GM13976 (cell line): ENCODE measurements at places on chromosomes 5 and 9.

- no peak for DNase-seq
Measured at GRCh38 chr5:111929867-111930266, 172.9 kb upstream of the NREP start.

DNA sequence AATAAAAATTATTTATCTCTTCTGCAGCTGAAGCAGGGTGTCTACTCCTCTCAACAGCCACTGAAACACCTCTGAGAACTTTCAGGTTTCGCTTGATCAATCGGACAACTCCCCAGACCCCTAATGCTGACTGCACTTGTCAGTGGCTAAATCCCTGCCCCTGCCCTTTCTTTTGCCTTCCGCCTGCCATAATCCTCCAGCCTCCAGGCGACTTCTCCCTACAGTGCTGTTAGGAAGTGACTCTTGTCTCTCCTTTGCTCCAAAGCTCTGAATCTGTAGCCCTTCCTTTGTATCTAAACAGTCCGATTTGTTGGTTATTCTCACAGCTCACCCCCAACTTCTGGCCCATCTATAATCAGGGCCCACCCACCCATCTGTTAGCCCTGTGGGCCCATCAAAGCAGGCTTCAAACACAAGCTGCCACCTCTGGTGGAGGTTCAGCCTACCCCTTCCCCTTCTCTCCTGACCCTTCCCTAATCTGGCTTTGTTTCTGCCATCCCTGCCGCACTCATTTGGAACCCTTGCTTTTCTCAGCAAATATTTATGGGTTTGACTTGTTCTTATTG is 53.7 kb upstream of the IFNK start:
- no peak for DNase-seq

- no peak for DNase-seq
Measured at GRCh38 chr5:14850419-14851049, 21.0 kb downstream of the ANKH start.

DNA sequence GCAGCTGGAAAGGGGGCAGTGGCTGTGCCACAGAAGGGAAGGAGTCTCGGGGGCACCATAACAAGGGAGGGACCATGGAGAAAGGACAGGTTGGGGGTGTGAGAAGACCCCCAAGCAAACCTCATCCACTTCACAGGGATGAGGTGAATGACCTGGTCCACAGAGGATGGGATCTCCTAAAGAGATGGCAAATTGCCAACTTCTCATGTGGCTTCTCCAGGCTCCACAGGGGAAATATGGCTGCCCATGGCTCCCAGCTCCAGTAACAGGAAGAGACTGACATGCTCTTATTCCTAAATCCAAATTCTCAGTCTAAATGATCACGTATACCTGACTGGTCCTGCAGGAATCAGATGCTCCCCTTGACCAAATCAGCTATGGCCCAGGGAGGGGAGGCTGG is 340.4 kb downstream of the SPOCK1 start:
- no peak for DNase-seq

GRCh38 chr9:73380411-73380810 is 228.7 kb downstream of the ANXA1 start:
- no peak for DNase-seq

DNA sequence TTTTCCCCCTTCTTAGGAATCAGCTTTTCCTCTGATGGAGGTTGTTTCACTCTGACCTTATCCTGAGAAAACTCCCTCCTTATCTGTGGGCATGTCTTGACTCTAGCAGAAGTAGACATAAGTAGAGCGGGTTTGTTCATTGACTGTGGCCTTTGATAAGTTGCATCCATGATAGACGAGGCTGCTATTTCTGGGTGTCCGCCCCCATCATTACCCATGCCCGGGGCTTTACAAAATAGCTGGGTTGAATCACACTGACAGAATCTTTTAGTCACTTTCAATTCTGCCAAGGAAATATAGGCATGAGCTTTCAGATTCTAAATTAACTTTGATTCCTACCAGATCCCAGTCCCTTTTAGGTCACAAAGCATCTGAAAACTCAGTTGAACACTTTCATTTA is 223.8 kb downstream of the SEC61B start:
- no peak for DNase-seq

DNA sequence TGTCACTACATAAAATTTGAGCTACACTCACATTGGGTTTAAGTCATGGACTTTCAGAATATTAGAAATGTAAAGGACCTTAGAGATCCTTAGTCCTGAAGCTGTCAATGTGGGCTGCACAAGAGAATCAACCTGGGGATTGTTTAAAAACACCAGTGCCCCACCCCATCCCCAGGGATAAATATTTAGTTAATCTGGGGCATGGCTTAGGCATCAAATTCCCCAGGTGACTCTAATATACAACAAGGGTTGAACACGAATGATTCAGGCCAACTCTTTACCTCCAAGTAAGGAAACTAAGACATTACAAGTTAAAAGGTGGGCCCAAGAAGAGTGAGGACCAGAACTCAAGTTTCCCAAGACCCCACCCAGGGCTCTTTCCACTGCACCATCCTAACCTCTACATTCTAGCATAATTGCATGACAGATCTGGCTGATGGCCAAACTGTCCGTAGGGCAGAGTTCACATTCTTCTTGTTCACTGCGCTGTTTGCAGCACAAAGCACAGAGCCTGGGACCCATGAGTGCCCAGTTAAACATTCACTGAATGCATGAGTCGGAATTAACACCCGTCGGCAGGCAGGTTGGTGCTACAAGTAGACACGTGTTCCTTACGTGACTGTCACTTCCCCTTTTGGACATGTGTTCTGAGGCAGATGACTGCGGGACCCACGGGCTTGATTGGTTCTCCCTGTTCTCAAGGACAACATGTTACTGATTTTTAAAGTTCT is 25.2 kb downstream of the CYFIP2 start:
- no peak for DNase-seq

- DNase-seq: no peak
Measured at GRCh38 chr5:38536968-38537367, 19.5 kb downstream of the LIFR start.
